ENCODE measurements at places on chromosomes 11 and 22. TPM values are rescaled to one million over a fixed set of nuclear protein-coding genes. Genes with fewer than 3 reads are reported as not detected.

DNA sequence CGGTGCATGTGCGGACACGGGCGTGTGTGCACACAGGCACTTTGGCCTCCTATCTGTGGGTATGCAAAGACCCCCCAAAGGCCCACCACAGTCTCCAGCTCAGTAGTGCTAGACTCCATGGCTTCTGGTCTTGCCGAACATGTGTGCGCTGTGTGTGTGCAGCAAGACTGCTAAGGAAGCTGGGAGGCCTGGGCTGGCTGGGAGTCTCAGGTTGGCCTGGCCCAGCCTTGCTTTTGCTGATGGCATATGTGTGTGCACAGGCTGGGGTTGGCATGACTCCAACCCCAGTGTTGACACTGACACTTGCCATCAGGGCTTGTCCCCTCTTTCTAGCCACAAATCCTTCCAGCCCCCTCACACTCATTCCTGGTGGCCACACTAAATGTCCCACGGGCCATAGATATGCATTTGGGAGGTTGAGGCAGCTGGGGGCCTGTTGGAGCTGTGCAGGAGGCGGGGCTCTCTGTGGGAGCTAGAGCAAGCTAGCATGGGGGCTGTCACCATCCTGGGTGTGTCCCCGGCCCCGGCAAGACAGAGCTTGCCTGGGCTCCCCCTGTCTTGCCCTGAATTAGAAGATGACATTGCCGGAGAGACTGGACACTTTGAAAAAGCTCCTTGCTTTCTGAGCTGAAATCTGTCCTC, 60.9 kb upstream of the NECTIN1 start:
- DNase-seq = no peak

DNA sequence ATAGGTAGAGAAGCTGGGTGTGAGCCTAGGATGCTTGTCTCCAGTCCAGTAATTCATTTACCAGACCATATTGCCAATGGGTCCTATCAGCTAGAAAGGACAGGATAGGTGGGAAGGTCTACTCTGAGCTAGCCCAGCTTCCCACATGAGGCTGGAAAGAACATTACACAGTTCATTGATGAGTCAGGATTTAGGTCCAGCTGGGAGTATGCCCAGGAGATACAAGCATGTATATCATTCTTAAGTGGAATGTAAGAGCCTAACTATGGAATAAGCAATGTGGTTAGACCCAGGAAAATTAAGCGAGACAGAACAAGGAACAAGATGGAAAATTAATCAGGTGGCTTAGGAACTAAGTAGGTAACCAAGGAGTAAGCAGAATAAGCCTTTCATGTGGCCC, 59.0 kb upstream of the TBCEL start:
- DNase-seq = no peak

GRCh38 chr22:44246615-44247326, 66.0 kb downstream of the SHISAL1 start:
- DNase-seq = peak; percentile 38

SCN2B gene
- total RNA-seq = 8.2 TPM

TBX1 gene
- not detected for total RNA-seq

DRG1 gene
- total RNA-seq = 63.6 TPM

KRTAP5-2 gene
- total RNA-seq = not detected

GRCh38 chr11:34268906-34269430, 88.8 kb downstream of the ABTB2 start:
- DNase-seq = no peak

GLYATL1 gene
- not detected for total RNA-seq

DNA sequence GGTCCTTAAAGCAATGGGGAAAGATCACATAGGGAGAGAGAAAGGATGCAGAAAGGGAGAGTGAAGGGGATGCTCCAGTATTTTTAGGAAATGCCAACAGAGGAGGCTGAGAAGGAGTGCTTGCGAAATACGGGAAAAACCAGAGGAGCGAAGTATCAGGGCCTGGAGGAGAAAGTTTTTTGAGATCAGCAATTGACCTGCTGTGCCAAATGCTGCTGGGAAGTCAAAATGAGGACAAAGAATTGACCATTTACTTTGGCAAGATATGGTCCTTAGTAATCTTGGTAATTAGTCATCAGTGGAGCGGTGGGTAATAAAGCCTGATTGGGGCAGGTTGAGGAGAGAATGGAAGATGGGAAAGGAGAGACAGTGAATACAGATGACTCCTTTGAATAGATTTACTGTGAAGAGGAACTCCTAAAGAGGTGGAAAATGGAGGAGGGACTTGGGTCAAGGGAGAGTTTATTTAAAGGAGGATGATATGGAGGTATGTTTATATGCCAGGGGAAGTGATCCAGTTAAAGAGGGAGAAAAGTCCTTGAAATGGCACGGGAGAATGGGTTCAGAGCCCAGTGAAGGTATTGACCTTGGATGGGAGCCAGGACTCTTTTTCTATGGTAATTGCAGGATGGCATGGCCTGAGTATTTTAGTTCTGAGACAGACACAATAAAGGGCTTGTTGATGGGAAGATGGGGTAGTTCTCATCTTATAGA, 111.5 kb downstream of the PKNOX2 start:
- DNase-seq = no peak

GRCh38 chr11:129856036-129856435, 39.3 kb downstream of the NFRKB start:
- DNase-seq = no peak

CNGA4 gene
- total RNA-seq = not detected

KBTBD3 gene
- total RNA-seq = 4.2 TPM

All from right atrium auricular region (tissue), 2 donors.